SHP77 treated with DMSO at 0.1 percent for 48 hours (cell line): ENCODE measurements at places on chromosomes 13 and 19.

DNA sequence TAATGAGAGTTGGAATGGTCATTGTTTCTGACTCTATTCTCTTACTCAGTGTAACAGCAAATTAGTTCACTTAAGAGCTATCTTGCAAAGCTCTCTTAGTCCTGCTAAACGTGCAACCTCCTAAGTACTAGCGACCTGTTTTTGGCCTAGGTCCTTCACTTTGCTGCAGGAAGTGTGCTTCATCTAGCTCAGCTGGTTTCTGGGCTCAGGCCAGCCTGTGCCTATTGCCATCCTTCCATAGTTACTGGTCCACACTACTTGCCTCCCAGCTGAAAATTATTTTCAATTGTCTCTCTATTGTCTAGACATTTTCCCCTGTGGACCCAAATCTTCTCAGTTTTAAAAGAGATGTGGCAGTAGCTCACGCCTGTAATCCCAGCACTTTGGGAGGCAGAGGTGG lies 561.3 kb downstream of the FGF9 start:
- DNase-seq: no peak

GRCh38 chr13:23729531-23729930 lies 159.3 kb downstream of the TNFRSF19 start:
- no peak for DNase-seq

GRCh38 chr13:52454459-52454819 lies 839 bp upstream of the CKAP2 start:
- DNase-seq: peak; percentile 57

GRCh38 chr19:16579381-16579780 lies 7.2 kb upstream of the SLC35E1 start:
- no peak for DNase-seq

- no peak for DNase-seq
Measured at GRCh38 chr13:65937251-65937650, 1292.9 kb downstream of the PCDH9 start.

DNA sequence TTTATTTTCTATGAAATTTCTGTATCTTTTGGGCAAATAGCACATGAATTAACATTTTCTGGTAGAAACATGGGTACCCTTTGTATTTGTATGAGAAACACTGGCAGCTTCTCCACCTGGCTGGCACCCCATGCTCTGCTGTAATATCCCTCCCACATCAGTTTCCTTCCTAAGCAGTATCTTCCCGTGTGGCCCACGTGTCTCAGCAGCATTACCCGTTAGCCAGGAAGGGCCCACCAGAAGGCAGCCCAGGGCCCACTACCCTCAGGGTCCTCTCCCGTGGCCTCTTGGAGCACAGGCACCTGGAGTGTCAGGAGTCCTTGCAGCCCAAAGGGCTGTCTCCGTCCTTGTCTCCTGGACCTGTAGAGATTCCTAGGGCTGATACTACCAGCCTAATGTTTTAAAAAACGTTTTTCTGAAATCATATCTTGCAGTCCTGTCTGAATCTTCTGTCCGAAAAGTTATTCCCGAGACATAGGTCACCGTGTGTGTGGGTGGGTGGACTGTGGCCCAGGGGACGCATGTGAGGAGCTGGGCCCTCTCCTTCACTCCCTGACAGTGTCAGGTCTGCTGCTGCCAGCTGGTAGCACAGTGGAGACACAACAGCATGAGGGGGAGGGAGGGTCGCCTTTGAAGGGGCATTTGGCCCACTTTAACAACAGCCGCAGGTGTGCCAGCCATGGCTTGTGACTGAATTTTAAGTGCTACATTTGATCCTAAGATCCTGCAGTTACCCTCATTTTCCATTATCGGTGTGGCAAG lies 22.0 kb upstream of the TEX29 start:
- no peak for DNase-seq
